ENCODE measurements at places on chromosomes 1 and 21. TPM values are rescaled to one million over a fixed set of nuclear protein-coding genes. Genes with fewer than 3 reads are reported as not detected.

- no peaks in the 10 kb centered on the region for H3K27me3 ChIP-seq
- H3K4me3 ChIP-seq, result no peak overlapping the region
- no peaks in the 10 kb centered on the region for H3K36me3 ChIP-seq
- peaks cover 12% of the 10 kb centered on the region for H3K4me1 ChIP-seq
- DNase-seq, result no peak
- H3K27ac ChIP-seq, result no peak overlapping the region
These were observed 34.2 kb upstream of the JUN start for GRCh38 chr1:58818075-58818474.

- H3K4me3 ChIP-seq, result no peak overlapping the region
- H3K4me1 ChIP-seq, result no peaks in the 10 kb centered on the region
- no peaks in the 10 kb centered on the region for H3K36me3 ChIP-seq
- H3K27ac ChIP-seq, result no peak overlapping the region
These were observed 20.5 kb downstream of the SOX13 start for GRCh38 chr1:204093421-204093717.

- H3K27me3 ChIP-seq, result no peaks in the 10 kb centered on the region
- H3K4me1 ChIP-seq, result no peaks in the 10 kb centered on the region
- H3K27ac ChIP-seq, result no peak overlapping the region
- peaks cover 32% of the 10 kb centered on the region for H3K36me3 ChIP-seq
- no peak overlapping the region for H3K4me3 ChIP-seq
These were observed 15.2 kb upstream of the YRDC start for GRCh38 chr1:37822906-37823815.

DNA sequence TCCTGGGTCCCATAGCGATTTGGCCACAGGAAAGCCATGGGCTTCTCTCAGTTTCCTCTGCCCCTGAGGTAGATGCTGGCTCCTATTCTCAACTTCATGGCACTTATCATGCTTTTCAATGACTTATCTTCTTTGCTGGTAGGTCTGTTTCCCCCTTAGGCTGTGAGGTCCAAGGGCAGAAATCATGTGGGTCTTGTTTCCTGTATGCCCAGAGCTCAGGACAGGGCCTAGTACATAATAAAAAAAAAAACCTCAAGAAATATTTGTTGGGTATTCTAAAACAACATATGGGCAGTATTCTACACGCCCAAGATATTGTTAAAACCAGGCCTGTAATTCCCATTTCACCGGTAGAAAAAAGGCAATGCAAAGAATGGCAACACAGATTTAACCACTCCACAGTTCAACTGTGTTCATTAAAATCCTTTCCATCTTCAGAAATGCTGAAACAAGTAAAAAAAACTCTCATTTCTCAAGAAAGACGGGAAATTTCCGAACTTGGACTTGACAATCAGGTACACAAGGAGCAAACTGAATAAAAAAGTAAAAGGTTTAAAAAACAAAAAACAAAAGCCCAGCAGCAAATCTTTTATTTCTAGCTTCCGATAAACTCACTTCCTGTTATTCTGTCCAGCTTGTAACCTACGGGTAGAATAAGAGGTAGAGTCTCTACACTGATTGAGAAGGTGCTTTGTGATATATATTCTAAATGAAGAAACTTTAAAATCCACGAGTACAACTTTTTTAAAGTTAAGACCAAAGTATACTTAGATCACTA lies 6.3 kb upstream of the TDRD10 start:
- H3K36me3 ChIP-seq, result no peaks in the 10 kb centered on the region
- peaks cover 16% of the 10 kb centered on the region for H3K4me1 ChIP-seq
- no peak for DNase-seq
- H3K4me3 ChIP-seq, result no peak overlapping the region
- H3K27ac ChIP-seq, result no peak overlapping the region

- H3K4me3 ChIP-seq, result no peak overlapping the region
- no peaks in the 10 kb centered on the region for H3K4me1 ChIP-seq
- no peaks in the 10 kb centered on the region for H3K27me3 ChIP-seq
- H3K27ac ChIP-seq, result no peak overlapping the region
These were observed 32.9 kb downstream of the NIBAN1 start for GRCh38 chr1:184941410-184941733.

- no peaks in the 10 kb centered on the region for H3K27me3 ChIP-seq
- H3K36me3 ChIP-seq, result no peaks in the 10 kb centered on the region
- no peak overlapping the region for H3K4me3 ChIP-seq
- no peak overlapping the region for H3K27ac ChIP-seq
These were observed 6.9 kb downstream of the CTTNBP2NL start for GRCh38 chr1:112402682-112403643.

- H3K4me1 ChIP-seq, result no peaks in the 10 kb centered on the region
These were observed 306.3 kb upstream of the DUSP10 start for GRCh38 chr1:222048094-222048595.

GRCh38 chr1:69230208-69230607 lies 337.5 kb upstream of the LRRC7 start:
- H3K27me3 ChIP-seq, result no peaks in the 10 kb centered on the region
- H3K4me3 ChIP-seq, result no peak overlapping the region
- DNase-seq, result no peak
- H3K4me1 ChIP-seq, result no peaks in the 10 kb centered on the region
- H3K36me3 ChIP-seq, result no peaks in the 10 kb centered on the region

GRCh38 chr21:38814126-38815059 lies 8.7 kb downstream of the ETS2 start:
- no peaks in the 10 kb centered on the region for H3K4me1 ChIP-seq
- no peak overlapping the region for H3K4me3 ChIP-seq
- H3K27me3 ChIP-seq, result no peaks in the 10 kb centered on the region

DNA sequence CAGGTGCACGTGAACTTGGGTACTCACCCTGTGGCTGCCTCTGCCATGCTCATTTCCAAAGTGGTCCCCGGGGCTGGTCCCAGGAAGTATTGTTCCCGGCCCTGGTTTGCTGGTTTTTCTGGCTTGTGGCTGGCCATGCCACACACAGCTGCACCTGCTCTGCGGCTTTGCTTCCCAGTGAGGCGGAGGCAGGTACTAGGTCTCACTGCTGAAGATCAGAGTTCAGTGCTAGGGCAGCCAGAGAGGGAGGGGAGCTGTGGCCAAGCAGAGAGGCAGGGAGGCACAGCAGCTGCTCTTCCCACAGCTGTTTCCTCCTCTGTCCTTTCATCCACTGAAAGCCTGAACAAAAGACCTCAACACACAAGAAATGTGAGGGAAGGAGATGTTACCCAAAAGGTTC lies 30.5 kb downstream of the ENO1 start:
- no peaks in the 10 kb centered on the region for H3K36me3 ChIP-seq
- H3K4me3 ChIP-seq, result no peak overlapping the region
- H3K27ac ChIP-seq, result peak overlapping the region; percentile 43
- DNase-seq, result peak; percentile 53
- H3K27me3 ChIP-seq, result no peaks in the 10 kb centered on the region

GRCh38 chr1:40742363-40743061 lies 41.1 kb upstream of the KCNQ4 start:
- no peaks in the 10 kb centered on the region for H3K27me3 ChIP-seq
- H3K4me1 ChIP-seq, result peaks cover 16% of the 10 kb centered on the region
- H3K36me3 ChIP-seq, result peaks cover 40% of the 10 kb centered on the region
- H3K27ac ChIP-seq, result no peak overlapping the region
- DNase-seq, result no peak
- no peak overlapping the region for H3K4me3 ChIP-seq

DNA sequence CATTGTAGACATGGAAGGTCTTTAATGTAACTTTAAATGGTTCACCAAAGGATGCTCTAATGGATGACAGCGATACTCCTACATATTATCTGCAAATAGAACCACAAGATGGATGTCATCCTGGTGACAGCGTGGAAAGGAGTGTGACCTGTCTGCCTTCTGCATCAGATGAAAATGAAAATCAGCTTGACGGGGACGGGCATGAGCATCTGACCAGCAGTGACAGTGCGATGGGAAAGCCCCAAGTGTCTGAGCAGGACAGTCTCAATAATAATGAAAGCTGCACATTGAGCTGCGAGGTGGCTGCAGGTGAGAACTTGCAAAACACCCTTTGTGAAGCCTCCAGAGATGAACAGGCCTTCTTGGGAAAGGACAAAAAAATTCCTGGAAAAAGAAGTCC lies 25.2 kb downstream of the CNST start:
- peaks cover 14% of the 10 kb centered on the region for H3K36me3 ChIP-seq
- H3K4me1 ChIP-seq, result no peaks in the 10 kb centered on the region
- DNase-seq, result no peak
- H3K27ac ChIP-seq, result no peak overlapping the region
- H3K4me3 ChIP-seq, result no peak overlapping the region
- H3K27me3 ChIP-seq, result no peaks in the 10 kb centered on the region

DNA sequence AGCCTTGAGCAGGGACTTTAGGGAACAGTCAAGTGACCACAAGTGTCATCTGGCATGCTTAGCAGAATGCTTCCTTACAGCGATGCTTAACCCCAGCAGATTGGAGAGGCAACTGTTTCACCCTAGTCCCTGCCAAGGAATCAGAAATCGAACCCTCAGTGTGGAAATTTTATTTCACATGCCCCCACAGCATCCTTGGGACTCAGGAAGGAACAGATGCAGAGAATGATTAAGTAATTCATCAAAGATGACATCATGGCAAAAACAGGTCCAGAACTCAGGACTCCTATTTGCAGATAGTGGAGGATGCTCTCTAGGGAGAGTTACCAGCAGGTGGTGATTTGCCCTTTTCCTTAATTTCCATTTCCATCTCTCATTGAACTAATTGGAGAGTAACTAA lies 333.0 kb upstream of the KAZN start:
- no peaks in the 10 kb centered on the region for H3K27me3 ChIP-seq
- no peak for DNase-seq
- H3K36me3 ChIP-seq, result no peaks in the 10 kb centered on the region

DNA sequence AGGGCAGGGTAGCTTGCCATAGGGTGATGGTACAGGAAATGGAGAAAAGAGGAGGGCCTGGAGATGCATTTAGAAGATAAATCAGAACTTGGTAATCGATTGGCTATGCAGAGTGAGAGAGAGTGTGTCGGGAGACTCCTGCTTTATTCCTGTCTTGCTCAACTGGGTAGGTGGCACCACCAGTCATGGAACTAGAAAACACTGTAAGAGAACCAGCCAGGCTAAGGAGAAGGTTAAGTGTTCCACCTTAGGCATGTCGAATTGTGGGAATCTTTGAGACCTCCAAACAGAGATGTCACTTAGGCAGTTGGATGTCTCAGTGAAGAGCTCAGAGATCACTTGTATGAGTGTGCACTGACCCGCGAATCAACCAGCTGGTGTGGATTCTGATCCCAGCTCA lies 28.7 kb upstream of the RD3 start:
- peaks cover 9% of the 10 kb centered on the region for H3K4me1 ChIP-seq
- no peak overlapping the region for H3K4me3 ChIP-seq
- H3K27me3 ChIP-seq, result no peaks in the 10 kb centered on the region
- DNase-seq, result no peak
- H3K36me3 ChIP-seq, result no peaks in the 10 kb centered on the region
- no peak overlapping the region for H3K27ac ChIP-seq

DNA sequence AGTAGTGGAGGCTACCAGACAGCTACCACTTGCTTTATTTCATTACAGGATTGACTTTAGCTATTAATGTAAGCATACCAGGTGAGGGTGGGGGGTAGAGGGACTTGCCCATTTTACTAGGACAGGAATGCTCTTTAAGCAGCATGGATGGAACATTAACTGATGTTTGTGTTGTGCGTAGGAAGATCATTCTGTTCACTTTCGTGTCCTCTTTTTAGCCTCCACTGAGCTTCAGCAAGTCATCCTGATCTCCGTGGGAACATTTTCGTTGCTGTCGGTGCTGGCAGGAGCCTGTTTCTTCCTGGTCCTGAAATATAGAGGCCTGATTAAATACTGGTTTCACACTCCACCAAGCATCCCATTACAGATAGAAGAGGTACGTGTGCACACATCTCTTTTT lies 29.3 kb downstream of the IFNGR2 start:
- no peaks in the 10 kb centered on the region for H3K4me1 ChIP-seq
- no peaks in the 10 kb centered on the region for H3K27me3 ChIP-seq
- H3K36me3 ChIP-seq, result peaks cover 73% of the 10 kb centered on the region
- DNase-seq, result no peak
- H3K4me3 ChIP-seq, result no peak overlapping the region

- H3K27me3 ChIP-seq, result no peaks in the 10 kb centered on the region
- H3K4me3 ChIP-seq, result no peak overlapping the region
- DNase-seq, result no peak
- H3K27ac ChIP-seq, result no peak overlapping the region
These were observed 90.1 kb downstream of the TLR5 start for GRCh38 chr1:223052931-223053330.

- H3K36me3 ChIP-seq, result no peaks in the 10 kb centered on the region
- peaks cover 4% of the 10 kb centered on the region for H3K27me3 ChIP-seq
- no peak for DNase-seq
- H3K4me3 ChIP-seq, result no peak overlapping the region
These were observed 5.4 kb upstream of the EFNA1 start for GRCh38 chr1:155122308-155122707.

- H3K36me3 ChIP-seq, result no peaks in the 10 kb centered on the region
- no peak overlapping the region for H3K27ac ChIP-seq
- H3K4me1 ChIP-seq, result peaks cover 4% of the 10 kb centered on the region
- DNase-seq, result no peak
- H3K27me3 ChIP-seq, result no peaks in the 10 kb centered on the region
- no peak overlapping the region for H3K4me3 ChIP-seq
These were observed 17.4 kb downstream of the ADARB1 start for GRCh38 chr21:45091550-45092322.

GRCh38 chr1:37257646-37258045 lies 216.7 kb upstream of the ZC3H12A start:
- no peaks in the 10 kb centered on the region for H3K27me3 ChIP-seq
- H3K36me3 ChIP-seq, result no peaks in the 10 kb centered on the region
- no peaks in the 10 kb centered on the region for H3K4me1 ChIP-seq

DNA sequence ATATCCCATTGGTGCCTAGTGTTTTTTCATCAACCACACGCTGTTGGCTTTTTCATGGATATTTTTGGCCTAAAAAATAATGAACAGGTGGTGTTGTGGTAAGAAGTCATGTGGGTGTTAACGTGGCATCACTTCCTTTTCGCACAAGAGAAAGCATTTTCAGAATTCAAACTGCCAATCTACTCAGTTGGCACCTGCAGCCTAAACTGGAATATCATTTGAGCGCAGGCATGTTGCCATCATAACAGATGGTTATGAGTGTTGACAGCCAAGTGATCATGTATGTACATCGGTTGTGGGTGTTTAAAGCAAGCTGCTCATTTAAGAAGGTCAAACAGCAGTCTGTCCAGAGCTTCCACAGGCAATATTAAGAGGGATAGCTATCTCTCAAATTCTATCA lies 1963.0 kb downstream of the NCAM2 start:
- H3K27me3 ChIP-seq, result no peaks in the 10 kb centered on the region
- no peak overlapping the region for H3K4me3 ChIP-seq
- H3K36me3 ChIP-seq, result no peaks in the 10 kb centered on the region
- no peak for DNase-seq

HHAT gene
- 3.7 TPM for total RNA-seq

CDC7 gene
- total RNA-seq, result 18.3 TPM

ANXA9 gene
- 0.14 TPM for total RNA-seq

BRINP2 gene
- total RNA-seq, result 0.09 TPM

BEST4 gene
- total RNA-seq, result 0.28 TPM

EDARADD gene
- 4.2 TPM for total RNA-seq

SLC6A17 gene
- total RNA-seq, result under 0.01 TPM
